ENCODE measurements at places on chromosomes 2 and 18. TPM values are rescaled to one million over a fixed set of nuclear protein-coding genes. Genes with fewer than 3 reads are reported as not detected.
A peak's percentile ranks its signal among the peaks of the same experiment; 100 is the strongest.

DNA sequence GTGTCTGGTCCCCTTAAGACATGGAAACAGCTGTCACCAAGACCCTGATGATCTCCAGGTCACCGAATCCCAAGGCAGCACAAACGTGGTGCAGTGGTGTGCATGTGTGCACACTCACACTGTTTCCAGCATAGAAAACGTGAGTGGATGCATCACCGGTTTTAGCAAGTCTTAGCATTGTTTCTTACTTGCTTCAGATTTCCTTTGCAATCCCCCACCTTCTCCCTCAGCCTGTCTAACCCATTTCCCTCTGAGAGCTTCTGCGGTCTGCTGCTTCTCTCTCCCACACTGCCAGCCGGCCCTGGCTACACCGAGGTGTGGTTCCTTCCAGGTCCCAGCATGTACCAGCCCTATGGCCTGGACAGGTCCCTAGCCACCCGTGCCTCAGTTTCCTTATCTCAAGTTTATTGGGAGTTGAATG is 343.4 kb upstream of the HS6ST1 start:
- no peak for DNase-seq

DNA sequence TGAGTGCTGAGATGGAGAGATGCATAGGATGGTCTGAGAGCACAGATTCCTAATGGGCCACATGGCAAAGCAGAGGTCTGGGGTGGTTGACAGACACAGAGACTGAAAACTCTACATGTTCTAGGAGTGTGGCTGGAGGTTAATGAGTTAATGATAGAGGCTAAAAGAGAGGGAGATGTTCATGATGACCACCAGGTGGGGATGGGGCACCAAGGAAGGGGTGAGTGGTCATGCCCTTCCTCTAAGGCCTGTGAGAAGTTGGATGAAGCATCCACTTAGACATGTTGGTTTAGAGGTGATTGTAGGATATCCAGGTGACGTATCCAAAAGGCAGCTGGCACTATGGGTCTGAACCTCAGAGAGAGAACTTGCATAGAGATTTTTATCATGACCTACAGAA is 102.1 kb downstream of the LRP2 start:
- no peak for DNase-seq

DNA sequence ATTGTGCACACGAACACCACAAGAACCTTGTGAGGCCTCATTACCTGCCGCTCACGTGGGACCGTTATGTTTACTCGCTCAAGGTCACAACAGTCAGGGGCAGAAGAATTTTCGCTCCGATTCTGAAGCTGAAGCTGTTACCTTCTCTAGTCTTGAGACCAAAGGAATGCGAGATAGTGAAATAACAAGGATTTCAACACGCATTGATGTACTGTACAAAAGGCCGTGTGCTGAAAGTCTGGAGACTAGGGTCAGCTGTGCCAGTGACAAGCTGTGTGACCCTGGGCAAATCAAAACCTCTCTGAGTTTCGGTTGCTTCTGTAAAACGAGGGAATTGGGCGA is 583 bp downstream of the NEMP2 start:
- no peak for DNase-seq

GRCh38 chr2:127201452-127201851 is 18.6 kb downstream of the CYP27C1 start:
- no peak for DNase-seq

- DNase-seq = no peak
These were observed 1719.2 kb upstream of the LRRTM1 start for GRCh38 chr2:82023710-82024109.

DNA sequence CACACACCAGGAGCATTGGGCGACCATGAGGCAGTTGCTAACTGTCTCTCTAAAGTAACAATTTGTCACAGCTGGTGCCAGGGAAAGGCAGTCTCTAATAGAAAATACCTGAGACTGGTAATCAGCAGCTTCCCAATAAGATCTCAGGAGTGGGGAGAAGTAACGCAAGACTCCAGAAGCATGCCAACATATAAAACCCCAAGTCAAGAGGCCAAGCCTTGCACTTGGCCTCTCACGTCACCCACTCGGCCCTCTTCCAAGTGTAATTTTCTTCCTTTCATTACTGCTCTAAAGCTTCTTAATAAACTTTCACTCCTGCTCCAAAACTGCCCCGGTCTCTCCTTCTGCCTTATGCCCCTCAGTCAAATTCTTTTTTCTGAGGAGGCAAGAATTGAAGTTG is 455.6 kb upstream of the ACVR2A start:
- no peak for DNase-seq

- peak; percentile 97 for DNase-seq
These were observed 23.6 kb downstream of the ANKRD44 start for GRCh38 chr2:197286805-197287595.

DNA sequence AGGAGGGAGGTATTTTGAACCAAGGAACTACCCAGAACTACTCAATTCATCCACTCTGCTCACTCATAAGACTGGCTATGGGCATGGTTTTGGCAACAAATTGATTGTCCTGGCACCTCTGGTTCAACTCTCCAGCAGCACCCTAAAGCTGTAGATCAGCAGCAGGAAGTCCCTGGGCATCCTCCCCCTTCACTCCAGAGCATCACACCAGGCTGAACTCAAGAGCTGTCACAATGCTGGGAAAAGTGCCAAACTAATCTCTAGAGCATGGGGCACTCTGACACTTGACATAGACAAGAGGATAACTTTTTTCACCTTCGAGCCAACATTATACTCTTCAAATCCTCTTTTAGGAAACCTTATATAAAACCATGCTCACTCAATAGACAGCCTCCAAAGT is 154.1 kb upstream of the RBBP8 start:
- no peak for DNase-seq

DNA sequence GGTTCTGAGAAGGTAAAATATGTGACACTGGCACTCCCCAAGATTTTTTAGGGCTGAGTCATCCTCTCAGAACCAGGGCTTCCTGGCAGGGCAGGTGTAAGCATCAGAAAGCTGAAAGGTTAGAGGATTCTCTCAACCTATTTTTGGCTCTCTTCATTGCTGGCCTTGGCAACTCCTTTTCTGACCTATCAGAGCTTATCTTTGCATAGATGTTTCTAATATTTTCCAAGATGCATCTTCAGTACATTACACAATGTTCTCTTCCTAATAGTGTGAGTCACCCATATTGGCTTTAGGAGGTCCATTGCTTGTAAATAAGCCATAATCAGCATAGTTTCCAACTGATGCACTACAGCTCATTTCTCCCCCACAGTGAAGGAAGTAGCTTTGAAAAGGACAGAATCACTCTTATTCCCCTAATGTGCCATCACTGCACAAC is 2008.4 kb upstream of the PIK3C3 start:
- DNase-seq = peak; percentile 76

DNA sequence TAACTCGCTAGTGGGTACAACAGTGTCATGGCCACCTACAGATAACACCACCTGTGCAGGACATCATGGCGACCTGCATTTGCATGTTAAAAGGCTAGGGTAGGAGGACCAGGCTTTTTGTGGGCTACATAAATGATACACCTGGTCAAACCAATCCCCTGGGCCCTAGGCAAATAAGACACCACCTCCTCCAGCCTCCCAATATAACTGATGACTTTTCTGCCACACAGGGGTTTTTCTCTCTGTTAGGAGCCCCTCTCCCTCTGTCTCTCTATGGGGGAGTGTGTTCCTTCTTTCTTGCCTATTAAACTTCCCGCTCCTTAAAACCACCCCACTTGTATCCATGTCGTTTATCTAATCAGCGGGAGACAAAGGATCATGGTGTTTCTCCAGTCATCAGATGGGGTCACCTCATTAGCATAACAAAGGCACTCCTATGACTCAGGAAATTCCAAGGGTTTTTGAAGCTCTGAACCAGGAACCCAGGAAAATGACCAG is 10.8 kb upstream of the BUB1 start:
- DNase-seq = no peak

DNA sequence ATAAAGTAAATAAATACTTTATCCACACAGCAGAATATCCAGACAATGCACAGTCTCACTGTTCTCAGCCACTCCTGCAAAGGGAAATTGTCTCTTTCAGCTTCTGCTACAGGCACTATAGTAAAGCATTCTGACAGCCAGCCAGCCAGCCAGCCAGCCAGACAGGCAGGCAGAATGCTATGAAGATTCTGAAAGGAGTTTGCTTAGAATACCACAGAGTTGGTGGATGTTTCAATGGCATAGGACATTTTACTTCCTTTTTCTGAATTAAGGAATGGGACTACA is 116.1 kb upstream of the CYP26B1 start:
- no peak for DNase-seq

- no peak for DNase-seq
These were observed 48.0 kb downstream of the NAB1 start for GRCh38 chr2:190696792-190697398.

DNA sequence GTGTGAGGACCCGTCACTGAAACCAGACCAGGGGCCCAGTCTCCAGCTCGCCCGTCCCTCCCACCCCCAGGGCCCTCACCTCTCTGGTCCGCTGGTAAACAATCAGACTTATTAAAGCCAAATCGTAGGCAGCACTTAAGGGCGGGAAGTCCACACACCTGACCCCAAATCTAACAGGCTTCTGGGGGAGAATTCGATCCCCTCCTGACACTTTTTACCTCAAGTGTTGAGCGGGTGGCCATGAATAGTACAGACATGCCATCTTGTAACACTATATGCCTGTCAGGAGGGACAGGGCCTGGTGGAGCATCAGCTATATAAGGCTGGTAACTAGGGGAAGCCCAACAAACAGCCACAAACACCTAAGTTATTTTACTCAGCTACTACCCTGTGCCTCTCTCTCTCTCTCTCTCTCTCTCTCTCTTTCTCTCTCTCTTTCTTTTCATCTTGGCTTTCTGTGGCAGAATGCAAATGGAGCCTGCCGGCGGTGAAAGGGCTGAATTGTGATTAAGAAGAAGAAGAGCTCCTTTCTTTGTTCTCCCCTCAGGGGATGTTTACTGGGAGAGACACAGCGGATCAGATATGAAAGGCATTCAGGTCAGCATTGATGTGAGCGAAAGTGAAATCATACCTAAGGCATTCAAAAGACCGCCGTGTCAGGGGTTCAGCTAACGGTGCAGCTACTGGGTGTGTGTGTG is 9.5 kb downstream of the ZEB2 start:
- DNase-seq = peak; percentile 89

Gene VPS4B
- total RNA-seq = 31.5 TPM

Gene NCKAP5
- 3.9 TPM for total RNA-seq

Gene TANC1
- total RNA-seq = 12.9 TPM

Gene MYO7B
- 0.18 TPM for total RNA-seq

Gene COPS7B
- total RNA-seq = 23.1 TPM
